ENCODE measurements at places on chromosomes 3 and 15.

DNA sequence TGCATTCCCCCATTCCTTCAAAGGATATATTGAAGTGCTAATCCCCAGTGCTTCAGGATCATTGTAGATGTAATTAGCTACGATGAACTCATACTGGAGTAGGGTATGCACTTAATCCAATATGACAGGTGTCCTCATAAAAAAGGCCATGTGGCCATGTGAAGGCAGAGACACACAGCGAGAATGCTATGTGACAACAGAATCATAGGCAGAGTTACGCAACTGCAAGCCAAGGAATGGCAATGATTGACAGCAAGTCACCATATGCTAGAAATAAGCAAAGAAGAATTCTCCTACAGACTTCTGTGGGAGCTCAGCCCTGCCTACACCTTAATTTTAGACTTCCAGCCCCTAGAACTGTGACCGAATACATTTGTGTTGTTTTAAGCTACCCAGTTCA is 875.6 kb upstream of the ROBO1 start:
- no peak for DNase-seq

DNA sequence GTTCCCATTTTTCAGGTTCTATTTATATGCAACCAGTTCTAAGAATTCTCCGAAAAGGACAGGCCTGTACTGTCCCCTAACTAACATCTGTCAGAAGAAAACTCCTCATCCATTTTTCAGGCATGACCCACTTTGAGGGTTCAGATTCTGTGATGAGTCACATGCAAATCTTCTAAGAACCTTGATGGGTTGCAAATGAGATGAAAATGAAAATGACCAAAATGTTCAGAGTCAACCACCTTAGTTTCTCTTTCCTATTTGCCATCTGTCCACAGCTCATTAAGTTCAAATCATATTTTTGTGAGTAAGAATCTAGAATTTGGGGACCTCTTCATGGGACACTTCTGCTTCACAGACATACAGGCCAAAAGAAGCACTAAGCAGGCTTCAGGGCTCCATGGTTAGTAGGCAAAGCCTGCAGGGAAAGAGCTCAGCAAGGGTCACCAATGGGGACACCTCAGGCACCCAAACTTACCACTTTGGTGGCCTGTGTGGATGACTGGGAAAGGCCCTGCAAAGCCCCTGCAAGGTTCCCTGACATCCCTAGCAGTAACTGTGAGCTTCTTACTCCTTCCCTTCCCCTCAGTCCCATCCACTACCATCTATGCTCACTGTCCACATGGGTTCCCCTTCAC is 122.0 kb downstream of the WDR76 start:
- DNase-seq, result no peak

DNA sequence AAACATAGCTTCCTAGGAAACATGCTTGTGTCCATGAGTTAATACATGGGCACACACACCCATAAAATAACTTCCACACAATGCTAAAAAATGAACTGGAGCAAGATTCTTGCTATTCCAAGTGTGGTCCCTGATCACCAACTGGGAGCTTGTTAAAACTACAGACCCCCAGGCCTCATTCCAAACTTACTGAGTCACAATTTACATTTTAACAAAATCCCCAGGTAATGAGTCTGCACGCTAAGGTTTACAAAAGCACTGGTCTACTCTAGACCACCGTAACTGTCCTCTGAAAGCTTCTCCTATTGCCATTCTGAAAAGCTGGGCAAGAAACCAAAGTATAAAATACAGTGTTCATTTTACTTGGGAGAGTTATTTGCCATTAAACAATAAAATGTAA is 45.4 kb downstream of the IGF2BP2 start:
- DNase-seq, result peak; percentile 92

DNA sequence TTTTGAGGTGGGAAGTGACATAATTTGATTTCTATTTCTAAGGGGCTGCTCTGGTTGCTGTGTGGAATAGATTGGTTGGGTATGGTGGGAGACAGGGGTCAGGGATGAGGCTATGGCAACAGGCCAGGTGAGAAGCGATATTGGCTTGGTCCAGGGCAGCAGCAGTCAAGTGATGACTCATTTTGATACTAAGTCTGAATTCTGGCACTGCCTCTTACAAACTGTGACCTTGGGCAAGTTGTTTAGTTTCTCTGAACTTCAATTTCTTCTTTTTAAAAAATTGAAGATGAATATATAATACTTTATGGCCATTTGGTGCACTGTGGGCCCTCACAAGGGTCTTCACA is 40.4 kb upstream of the CLSTN2 start:
- no peak for DNase-seq

DNA sequence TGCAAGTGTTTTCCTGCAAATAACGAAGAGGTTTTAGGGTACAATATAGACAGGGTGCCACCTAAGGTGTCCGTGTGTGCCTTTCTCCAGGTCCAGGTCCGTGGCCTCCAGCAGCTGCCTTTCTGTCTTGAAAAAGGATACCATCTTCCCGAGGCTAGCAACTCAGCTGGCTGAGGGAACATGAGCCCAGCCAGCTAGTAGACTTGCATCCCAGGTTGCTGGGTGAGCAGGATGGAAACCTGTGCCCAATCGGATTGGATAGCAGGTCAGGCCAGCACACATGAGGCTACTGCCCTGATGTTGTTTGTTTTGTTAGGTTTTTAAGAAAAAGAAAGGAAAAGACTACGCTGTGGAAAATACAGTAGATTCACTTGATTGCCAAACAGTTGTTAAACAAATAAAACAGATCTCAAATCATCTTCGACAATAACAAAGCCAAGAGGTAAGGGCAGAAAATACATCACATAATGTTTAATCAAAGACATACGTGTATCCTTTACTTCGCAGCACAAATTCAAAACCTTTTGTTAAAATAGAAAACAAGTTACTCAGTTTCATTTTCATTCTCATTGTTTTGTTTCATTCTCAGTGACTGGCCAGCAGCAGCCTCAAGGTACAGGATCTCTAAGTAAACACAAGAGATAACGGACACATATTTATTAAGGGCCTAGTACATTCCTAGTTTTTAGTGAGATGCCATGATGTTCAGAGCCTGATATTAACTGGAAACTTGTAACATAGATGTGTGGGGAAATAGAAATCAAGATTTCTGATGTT is 661.2 kb upstream of the NR2F2 start:
- no peak for DNase-seq

DNA sequence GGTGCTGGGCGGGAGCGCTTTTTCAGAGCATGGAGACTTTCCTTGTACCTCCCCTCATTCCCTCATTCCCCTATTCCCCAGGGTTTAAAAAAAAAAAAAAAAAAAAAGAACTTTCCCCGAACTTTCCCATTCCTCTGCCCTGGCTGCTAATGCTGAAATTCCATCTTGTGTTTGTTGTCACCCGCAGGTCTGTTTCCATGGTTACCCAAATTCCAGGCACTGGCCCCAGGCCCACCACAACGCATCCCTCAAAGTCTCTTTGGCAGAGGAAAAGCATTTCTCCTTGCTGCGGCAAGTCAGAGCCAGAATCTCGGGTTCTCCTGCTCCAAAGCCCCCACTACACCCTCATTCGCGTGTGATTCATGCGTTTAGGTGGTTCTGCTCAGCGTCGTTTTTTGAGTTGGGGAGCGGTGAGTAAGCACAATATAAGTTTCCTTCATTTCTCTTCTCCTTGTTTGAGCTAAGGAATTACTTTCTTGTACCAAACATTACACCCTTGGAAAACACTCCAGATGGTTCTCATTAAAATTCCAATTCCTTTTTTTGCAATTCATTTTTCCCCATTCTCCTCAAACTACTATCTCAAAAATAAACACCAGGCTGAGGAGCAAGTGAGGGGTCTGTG is 21.6 kb downstream of the ANAPC13 start:
- DNase-seq, result no peak

- DNase-seq, result no peak
Observed at GRCh38 chr15:77010857-77011256, 15.9 kb downstream of the PSTPIP1 start.

GRCh38 chr3:136193278-136194054 is 2.7 kb downstream of the MSL2 start:
- DNase-seq, result peak; percentile 22
